Suppressor macrophage treated with lipopolysaccharide for 1 hour (primary cell): ENCODE measurements at places on chromosomes 2 and 18.
A peak's percentile ranks its signal among the peaks of the same experiment; 100 is the strongest.

DNA sequence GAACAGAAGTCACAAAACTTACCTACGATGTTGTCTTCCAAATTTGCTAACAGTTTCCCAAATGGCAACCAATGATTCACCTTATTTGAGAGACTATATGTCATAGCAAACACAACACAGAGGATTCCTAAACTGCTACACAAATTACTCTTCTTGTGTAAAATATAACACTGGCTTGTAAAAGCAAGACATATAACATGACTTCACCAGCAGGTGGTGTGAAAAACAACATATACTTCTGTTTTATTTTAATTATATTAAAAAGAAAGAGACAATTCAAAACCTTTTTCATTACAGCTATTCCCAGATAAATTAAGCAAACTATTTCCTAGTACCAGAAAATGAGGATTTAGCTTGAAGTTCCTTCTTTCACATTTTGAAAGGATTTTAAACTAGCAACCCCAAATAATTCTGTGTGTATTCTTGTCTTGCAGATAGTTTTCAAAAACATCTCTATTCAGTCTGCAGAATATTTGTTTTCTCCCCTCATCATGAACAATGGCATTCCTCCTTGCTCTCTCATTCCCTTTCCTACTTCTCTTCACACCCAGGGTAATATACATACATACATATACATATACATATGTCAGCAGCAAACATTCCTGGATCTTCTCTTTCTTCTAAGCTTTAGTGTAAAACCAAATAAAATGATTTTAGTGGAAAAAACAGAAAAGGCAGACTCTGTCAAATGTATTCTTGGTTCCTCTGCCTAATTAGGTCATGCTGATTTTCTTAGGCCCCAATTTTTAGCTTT is 62.1 kb downstream of the SCN3A start:
- DNase-seq, result no peak

DNA sequence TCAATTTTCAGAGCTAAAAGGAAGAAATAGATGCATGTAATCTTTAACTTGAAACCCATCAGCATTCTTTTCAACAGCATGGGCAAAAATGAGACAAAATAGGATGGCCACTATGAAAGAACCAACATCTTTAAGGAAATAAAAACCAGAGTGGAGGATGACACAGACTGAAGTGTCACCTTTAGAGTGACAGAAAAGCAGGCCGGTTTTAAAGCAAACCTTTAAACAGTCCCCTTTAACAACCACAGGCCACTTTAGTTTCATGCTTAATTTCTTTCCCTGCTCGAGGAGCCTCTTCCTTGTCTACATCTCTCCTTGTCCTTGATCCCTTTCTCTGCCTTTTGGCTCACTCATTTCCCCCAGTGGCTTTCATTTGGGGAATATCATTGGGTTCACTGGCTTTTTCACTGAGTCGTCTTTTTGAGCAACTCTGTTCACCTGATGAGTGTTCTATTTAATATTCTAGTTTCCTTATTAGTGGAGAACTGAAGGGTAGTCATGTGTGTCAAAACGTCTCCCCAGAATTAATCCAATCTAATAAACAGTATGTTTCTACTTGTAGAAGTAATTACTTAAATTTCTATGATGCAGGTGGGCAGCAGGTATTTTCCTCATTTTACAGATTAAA is 72.5 kb downstream of the DOCK10 start:
- DNase-seq, result no peak

DNA sequence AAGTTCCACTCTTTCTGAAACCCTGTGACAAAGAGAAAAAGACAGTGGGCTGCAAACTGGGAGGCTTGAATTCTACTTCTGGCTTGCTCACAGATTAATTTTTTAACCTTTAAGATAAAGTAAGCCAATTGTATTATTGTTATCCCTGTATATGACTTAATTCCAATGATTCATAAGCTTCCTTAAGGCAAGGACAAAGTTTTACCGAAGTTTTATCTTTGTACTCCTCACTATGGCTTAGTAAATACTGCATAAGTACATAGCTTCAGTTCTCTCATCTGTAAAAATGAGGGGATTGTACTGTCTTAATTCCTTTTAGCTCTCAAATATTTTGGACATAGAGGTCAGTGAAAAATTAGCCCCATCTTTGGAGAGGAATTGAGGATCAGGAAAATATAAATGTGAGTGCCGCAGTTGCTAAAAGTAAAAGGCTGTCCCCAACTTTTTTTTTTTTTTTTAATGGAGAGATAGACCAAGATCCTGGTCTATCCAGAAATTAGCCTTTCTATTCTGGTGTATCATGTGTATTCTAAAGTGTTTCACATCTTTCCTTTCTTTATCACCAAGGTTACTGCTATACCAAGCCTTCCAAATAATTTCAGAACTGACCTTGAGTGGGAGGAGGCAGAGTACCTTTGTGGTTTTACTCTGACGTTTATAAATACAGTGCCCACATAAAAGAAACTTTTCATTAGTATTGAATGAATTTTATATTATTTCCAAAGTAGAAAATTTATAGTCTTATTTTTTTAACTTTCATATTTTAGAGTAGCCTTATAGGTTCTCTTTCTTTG is 13.3 kb downstream of the RELCH start:
- no peak for DNase-seq

DNA sequence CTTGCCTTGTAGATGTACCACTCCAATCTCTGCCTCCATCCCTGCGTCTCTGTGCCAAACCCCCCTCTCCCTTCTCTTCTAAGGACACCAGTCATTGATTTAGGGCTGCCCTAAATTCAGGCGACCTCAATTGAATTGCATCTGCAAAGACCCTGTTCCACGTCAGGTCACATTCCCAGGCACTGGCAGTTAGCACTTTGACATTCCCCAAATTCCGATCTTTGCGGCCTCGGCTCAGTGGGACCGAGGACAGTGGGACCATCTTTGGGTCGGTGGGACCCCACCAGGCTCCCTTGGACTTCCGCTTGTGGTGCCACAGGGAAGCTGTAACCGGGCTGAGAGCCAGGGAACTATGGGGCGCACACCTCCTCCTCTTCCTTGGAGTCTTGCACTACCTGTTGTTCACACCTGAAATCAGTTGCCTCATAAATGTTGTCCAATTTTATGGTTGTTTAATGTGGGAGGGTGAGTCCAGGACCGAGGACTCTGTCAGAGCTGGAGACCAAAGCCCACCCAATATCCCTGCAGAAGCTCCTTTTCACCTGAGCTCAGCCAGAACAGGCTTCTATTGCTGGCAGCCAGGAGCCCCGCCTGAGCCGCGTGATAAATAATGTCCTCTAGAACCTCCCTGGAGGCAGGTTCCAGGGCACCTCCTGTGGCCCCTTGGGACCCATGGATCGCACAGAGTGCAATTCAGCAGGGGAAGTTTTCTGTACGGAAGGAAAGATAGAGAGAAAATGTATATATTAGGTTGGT is 271.6 kb downstream of the EIPR1 start:
- no peak for DNase-seq

DNA sequence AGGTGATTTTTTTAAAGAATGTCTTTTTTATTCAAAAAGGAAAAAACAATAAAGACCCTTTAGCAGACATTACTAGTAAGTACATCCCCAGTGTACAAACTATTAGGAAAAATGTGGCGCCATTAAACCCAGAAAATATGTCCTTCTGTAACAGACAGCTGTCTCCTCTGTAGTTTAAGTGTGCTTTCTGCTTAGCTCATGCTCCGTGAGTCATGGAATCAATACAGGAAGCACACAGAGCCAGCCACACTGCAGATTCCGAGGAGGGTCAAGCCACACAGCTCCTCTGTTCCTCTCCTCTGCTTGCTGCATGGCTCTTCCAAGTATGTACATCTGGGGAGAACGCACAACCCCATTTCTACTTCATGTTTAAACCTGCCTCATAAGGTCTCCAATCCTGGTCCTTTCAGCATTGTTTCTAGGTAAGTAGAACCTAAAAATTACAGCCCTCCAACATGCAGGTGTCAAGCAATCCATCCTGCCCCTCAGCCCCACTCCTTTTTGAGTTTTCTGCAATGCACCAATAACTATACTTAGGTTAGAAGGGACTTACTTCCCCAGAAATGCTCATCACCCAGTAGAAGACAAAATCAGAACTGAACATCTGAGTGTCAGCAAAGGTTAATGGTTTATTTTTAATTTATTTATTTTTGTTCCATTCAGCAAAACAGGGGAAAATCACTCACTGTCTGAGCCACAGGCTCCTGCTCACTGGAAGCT is 37.5 kb downstream of the ACVR1 start:
- peak; percentile 80 for DNase-seq

GRCh38 chr2:12207491-12207890 is 461.1 kb downstream of the LPIN1 start:
- DNase-seq, result no peak

- DNase-seq, result peak; percentile 11
Observed at GRCh38 chr2:44360749-44361329, 455 bp downstream of the PREPL start.

GRCh38 chr18:961644-962355 is 57.1 kb downstream of the ADCYAP1 start:
- peak; percentile 55 for DNase-seq

DNA sequence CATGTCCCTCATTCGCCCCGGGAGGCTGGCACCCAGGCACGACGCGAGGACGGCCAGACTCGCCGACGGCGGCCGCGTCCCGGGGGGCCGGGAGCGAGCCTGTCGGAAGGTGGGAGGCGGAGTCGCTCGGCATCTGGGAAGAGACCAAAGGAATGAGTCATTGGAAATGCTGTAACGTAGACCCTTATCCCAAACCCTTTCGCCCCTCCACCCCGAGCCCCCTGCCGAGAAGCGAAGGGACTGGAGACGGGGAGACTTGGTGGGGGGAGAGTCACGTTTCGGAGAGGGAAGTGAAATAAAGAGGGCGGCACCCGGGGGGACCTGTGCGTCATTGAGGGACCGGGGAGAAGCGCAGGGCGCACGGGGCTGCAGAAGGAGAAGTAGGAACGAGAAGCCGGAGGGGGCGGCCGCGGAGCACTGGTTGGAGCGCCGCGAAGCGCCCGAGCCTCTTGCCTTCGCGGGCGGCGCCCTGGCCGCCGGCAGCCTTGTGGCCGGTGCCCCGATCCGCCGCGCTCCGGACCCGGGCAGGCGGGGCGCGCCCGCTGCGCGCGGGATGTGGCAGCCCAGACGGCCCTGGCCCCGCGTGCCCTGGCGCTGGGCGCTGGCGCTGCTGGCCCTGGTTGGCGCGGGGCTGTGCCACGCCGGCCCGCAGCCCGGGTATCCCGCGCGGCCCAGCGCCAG is at the start of gene EMILIN2:
Gene EMILIN2, plus strand, starts transcription at position 371 of the 681 bp plus-strand sequence. Its CDS starts 183 bp downstream, at position 554.
- DNase-seq, result peak; percentile 96

- no peak for DNase-seq
Observed at GRCh38 chr18:25614168-25614567, 262.2 kb upstream of the ZNF521 start.

DNA sequence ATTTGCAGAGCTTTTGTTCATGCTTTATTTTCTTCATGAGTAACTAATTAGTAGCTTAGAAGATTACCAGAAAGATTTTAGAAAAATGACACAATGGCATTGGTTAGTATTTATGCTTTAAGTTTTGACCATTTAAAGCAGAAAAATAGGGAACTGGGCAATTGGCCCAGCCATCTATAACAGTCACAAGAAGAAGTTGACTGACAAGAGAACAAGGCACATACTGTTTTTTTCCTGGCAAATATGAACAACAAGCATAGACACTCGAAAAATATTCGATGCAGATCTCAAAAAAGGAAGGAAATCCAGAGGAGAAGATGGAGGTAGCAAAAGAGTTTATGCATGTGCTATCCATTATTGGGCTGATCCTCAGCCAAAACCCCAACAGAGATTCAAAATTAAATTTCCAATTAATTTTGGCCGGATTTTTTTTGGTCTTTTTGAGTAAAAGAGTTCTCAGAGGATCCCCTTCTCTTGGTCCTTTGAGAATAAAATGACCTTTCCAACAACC is 200.8 kb upstream of the SLC35G4 start:
- DNase-seq, result no peak

GRCh38 chr18:9130806-9131205 is 5.8 kb upstream of the ANKRD12 start:
- DNase-seq, result no peak
